ENCODE measurements at places on chromosomes 5 and 9.

DNA sequence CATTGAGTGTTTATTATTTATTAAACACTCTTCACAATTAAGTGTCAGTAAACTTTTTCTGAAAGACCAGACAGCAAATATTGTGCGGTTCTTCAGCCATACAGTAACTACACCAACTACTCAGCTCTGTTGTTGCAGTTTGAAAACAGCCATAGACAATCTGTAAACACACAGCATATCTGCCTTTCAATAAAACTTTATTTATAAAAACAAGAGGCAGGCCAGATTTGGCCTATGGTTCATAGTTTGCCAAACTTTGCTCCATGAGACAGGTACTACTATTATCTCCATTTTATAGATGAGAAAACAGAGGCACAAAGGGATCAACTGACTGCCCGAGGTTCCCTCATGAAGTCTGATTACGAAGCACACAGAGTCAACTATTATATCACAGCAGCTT lies 11.5 kb downstream of the ADAMTS12 start:
- no peak for DNase-seq

- peak; percentile 73 for DNase-seq
These were observed 78.8 kb downstream of the GIN1 start for GRCh38 chr5:103041071-103041676.

GRCh38 chr5:63563008-63563917 lies 399.0 kb downstream of the HTR1A start:
- DNase-seq: no peak

GRCh38 chr5:89823046-89823445 lies 586.5 kb downstream of the CETN3 start:
- DNase-seq: no peak

- peak; percentile 28 for DNase-seq
These were observed 115.7 kb upstream of the MTAP start for GRCh38 chr9:21686738-21687137.

GRCh38 chr9:38416461-38416860 lies 7.8 kb downstream of the IGFBPL1 start:
- no peak for DNase-seq

GRCh38 chr9:136960212-136960937 lies 8.3 kb downstream of the LCN12 start:
- DNase-seq: no peak

DNA sequence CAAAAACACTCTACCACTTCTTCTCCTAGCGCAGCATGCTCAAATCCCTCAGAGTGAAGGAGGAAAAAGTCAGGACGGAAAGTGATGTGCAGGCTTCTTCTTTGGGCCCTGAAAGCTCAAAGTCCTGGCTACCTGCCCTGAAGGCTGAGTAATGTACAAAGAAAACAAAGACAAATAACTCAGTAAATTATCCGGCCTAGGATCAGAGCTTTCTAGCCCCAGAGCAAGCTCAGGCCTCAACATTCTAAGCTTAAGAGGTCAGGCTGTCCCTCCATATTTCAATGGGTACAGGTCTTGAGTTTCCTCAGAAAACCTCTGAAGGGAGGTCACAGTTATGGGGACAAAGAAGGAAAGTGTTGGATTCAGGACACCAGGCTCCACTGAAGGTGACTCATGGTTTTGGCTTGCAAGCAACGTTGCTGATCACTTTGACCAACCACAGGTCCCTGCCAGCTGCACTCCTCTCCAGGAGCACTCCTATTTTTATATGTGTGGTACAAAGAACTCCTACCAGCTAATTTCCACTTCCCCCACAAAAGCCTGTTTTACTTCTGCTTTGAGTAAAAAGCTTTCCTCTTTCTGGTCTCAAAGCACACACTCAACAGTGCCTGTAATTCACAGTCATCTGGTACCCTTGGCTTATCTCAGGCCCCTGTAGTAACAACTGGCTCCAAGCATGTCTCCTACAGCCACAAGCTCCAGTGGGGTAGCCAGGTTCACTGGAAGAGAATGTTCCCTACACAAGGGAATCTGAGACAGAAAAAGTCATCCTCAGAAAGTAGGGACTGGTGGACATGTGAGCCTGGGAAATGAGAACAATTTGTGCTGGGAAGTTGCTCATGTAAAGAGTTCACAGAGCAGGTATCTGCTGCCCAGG lies 115.7 kb downstream of the UGCG start:
- DNase-seq: peak; percentile 90

DNA sequence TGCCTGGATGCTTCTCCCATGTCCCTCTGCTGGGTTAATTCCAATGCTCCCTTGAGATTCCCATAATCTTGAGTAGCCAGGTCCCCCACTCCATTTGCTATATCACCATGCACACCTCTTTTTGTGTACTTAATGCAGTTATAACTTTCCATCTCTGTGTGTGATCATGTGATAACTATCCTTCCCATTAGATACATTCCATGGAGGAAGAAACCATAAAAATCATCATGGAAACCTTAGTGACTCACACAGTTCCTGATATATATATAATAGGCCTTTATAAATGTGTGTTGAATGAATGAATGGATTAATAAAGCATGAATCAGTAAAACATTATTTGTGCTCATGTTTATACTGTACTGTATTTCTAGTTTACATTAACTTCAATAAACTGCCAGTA lies 104.6 kb downstream of the PCSK5 start:
- no peak for DNase-seq

GRCh38 chr5:59660737-59661136 lies 232.8 kb downstream of the PDE4D start:
- DNase-seq: peak; percentile 48

DNA sequence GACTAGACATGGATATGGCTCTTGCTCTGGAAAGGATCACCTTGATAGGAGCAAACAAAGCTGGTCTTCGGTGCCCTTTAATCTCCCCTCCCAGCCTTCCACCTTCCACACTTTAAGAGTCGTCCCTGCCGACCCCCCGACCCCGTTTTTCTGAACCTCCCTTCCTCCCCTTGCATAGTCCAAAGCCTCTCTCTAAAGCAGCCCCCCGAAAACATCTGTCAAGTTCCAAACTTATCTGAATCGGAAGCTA lies 423 bp upstream of the NUP214 start:
- DNase-seq: no peak

- no peak for DNase-seq
These were observed 3.2 kb upstream of the RPP25L start for GRCh38 chr9:34615132-34615531.

- DNase-seq: peak; percentile 65
These were observed 617 bp upstream of the FPGS start for GRCh38 chr9:127801955-127802575.

DNA sequence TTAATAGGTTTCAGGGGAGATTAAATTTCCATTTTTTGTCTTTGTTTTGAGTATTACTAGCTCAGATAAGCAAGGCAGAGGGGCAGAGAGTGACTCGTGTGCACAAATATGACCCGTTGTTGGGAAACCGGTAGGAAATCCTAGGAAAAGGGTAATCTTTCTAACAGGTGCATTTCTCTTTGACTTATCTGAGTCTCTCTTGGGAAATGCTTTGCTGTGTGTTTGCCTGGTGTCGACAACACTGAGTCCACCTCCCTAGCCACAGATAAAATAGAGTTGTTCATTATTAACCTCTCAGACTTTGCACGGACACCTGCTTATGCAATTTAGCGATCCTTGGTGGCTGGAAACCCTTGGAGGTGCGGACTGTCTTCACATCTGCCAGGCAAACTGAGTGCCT lies 164.2 kb downstream of the FGF1 start:
- DNase-seq: no peak

DNA sequence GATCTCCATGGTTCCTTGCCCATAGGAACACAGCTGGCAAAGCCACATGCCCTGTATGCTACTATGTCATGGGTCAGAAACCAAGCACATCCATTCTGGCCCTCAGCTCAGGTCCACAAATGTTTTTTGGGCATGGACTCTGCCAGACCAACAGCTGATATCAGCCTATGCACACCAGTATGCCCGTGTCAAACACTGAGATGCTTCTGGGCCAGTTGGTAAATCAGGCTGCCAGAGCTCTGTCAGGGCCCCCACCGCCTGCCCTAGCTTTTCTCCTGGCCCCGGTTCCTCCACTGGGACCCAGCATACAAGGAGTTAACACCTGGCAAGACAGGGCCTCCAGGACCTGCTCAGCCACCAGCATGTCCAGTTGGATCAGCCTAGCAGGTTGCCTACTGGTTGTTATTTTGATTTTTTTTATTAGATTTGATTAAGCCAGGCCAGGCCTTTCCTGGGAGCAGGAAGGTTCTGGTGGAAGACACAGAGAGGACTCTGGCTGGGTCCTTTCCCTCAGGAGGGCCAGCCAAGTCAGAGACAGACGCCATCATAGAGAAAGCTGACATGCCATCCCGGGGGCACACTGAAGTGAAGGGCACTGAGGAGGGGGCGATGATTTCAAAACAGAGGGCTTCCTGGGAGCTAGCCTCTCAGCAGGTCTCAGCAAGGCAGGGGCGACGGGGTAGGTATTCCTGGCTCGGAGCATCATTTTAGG lies 65.8 kb downstream of the TSTD2 start:
- no peak for DNase-seq

DNA sequence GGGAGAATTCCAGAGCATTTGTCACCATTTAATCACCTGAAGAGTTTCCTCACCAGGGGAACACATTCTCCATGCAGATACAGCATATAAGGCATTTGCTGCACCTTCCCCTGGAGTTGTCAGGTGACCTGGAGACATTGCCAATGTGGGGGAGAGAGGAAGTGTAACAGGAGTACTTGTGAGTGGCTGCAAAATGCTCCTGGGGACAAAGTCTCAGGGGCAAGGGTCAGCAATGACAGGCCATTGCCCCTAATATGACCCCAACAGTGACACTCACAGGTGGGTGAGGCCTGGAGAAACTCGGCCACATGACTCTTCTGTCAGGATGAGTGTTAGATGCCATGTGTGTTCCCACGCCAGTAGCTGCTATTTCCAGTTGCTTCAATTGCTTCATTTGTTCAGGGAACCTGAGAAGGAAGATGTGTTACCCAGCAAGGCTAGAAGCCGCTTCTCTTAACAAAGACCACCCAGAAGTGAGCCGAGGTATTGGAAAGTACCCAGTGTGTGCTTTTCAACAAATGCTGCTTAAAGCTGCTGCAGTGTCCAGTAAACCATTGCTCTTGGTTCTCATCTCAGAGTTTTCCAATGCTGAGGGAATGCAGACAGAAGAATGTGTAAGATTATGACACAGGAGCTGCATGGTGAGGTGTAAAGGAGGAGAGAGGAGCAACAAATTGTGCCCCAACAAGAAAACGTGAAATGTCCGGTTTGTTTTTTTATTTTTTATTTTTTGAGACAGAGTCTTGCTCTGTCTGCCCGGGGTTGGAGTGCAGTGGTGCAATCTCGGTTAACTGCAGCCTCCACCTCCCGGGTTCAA lies 128.2 kb upstream of the SLC44A1 start:
- no peak for DNase-seq

DNA sequence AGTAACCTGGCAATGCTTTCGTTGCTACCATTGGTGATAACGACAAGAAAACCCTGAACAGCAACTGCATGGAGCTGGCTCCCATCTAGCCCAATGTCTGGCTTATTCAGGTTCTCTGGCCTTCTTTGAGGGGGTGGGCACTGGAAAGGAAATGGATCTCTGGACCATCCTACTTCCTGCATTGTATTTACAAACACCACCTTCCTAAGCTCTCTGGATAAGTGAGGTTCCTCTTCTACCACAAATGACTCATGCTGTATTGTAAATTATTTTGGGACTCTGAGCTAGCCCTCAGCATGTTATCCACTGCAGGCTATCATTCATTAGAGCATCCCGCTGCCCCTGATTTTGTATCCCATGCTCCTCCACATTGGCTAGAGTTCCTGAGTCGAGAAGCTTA lies 136.9 kb upstream of the KLF9 start:
- DNase-seq: no peak

DNA sequence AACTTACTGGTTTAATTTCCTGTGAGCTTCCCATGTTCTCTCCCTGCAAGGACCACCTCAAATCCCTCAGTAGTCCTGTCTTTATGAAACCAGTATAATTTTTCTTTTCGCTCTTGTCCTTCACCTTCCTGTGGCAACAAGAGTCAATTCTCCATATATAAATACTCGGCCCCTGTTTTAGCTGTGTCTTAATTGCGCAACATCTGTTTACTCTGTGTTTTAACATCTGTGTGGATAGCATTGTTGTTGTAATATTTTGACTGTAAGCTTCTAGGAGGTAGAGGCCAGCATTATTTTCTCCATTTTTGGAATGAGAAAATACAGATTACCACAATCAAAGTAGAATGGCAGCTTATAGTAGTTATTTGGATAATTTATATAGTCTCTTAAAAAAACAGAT lies 30.2 kb upstream of the CDKN2B start:
- no peak for DNase-seq

GRCh38 chr5:71830681-71831539 lies 111.8 kb downstream of the CARTPT start:
- peak; percentile 59 for DNase-seq

- DNase-seq: no peak
These were observed 63.8 kb downstream of the C5orf15 start for GRCh38 chr5:133904641-133905040.

DNA sequence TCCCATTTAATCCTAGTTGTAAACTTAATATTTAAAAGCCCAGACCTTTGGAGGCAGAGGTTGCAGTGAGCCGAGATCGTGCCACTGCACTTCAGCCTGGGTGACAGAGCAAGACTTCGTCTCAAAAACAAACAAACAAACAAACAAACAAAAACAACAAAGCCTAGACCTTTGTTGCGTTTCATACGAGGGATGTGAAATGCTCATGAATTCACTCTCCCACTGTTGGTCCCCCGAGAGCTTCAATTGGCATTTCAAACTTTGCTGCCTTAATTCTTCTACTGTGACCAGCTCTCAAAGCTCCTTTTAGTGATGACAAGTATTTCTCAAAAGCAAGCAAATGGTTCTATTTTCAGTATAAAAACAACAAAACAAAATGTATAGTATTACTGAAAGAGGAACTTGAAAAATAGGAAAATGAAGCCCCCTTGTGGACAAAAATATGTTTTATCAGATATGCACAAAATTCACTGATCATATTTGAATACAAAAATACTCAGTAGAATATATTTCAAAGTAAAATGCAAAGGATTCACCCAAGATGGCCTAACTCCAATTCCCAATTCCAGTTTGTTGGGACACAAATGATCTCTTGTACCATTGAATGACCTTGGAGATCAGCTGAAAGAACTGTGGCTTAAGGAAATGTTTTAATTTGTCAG lies 140.4 kb downstream of the ESM1 start:
- peak; percentile 57 for DNase-seq

GRCh38 chr9:127937388-127938297 lies at the start of gene DPM2:
DPM2 (minus strand) TSS chr9:127937854; CDS start chr9:127937820, 34 bp downstream.
- peak; percentile 86 for DNase-seq

GRCh38 chr5:161513942-161514341 lies 32.6 kb downstream of the GABRB2 start:
- no peak for DNase-seq

DNA sequence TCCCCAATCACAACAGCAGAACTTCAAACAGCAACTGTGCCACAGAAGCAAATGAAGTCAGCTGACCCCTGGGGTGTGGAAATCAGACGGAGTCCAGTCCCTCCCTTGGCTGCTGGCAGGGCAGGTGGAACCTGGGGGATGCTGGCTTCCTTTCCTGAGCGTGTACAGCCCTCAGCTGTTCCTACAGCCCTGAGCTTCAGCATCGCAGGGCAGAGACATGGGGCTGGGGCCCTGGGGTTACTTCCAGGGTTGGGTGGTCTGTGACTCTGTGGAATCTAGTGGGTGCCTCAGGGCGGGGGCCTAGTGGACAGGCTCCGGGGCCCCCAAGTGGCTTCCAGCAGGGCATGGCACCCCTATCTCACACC lies 7.3 kb upstream of the RXRA start:
- DNase-seq: no peak
